ENCODE measurements at places on chromosomes 1 and 21.

DNA sequence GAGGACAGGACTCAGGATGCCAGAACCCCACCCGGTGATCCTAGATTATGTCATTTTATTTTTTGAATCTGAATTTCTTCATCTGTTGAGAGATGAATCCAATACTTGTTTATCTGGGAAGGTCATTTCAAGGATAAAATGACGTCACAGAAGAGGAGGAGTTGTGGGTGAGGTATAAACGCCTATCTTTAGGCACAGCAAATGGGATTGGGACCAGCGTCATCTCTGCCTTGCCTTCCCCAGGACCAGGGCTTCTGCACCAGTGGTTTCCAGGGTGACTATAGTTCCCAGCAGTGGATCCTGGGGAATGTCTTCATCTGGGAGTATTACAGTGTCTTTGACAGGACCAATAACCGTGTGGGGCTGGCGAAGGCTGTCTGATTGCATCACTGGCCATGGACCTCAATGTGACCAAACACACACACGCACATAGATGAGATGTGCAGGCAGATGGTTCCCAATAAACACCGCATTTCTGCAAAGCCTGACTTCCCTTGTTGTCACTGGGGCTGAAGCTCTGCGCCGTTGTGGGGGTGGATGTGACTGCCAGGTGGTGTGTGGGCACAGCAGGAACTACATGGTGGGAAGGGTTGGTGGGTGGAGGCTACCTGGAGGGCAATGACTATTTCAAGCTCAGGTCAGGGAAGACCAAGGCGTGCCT is 28.1 kb downstream of the KCNA10 start:
- DNase-seq: no peak

DNA sequence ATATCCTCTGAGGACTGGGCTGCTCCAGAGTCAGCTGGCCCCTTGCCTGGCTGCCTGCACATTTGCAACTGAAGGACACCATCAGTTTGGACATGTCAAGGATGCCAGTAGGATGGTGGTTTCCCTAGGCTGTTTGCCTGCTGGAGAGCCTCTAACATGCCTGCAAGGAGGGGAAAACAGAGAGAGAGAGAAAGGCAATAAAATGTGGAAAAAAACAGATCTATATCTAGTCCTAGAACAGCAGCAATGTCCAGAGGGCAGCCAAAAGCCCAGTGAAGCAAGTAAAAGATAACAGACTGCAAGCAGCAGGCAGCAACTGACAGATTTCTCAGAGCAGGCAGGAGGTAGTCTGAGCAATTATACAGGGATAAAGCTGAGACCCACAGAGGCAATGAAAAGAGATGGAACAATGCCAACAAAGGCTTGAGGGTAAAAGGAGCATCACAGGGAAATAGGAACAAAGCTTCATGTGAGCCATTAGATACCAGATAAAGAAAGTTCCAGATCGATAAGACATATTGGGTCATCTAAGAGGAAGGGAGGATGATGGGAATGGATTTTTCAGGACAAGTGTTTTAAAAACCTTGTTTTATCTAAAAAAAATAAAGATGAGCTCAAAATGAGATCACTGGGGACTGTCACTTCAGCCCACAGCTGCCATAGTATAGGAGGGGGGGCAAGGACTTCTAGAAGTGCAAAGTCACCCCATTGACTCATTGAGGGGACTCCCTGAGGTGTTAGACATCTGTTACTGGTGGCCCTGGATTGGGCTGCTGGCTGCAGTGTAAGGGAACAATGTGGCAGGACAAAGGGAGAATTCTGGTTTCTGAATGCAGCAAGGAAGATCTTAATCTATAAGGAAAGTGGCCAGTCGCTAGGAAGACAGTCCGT is 38.6 kb upstream of the GADD45A start:
- peak; percentile 86 for DNase-seq

GRCh38 chr1:186183219-186183618 is 191.8 kb downstream of the TPR start:
- no peak for DNase-seq

DNA sequence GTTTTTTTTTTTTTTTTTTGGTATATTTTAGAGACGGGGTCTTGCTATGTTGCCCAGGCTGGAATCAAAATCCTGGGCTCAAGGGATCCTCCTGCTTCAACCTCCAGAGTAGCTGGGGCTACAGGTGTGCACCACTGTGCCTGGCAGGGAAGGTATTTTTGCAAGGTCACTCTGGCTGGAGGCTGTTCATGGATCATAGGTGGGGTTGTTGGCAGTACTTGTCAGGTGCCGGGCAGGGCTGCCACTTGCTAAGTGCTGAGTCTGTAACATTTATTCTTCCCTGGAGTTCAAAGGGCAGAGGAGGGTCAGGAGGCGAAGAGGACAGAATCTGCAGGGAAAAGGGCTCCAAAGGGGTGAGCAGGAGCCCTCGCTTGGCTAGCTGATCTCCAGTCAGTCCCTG is 24.1 kb downstream of the A3GALT2 start:
- DNase-seq: no peak

DNA sequence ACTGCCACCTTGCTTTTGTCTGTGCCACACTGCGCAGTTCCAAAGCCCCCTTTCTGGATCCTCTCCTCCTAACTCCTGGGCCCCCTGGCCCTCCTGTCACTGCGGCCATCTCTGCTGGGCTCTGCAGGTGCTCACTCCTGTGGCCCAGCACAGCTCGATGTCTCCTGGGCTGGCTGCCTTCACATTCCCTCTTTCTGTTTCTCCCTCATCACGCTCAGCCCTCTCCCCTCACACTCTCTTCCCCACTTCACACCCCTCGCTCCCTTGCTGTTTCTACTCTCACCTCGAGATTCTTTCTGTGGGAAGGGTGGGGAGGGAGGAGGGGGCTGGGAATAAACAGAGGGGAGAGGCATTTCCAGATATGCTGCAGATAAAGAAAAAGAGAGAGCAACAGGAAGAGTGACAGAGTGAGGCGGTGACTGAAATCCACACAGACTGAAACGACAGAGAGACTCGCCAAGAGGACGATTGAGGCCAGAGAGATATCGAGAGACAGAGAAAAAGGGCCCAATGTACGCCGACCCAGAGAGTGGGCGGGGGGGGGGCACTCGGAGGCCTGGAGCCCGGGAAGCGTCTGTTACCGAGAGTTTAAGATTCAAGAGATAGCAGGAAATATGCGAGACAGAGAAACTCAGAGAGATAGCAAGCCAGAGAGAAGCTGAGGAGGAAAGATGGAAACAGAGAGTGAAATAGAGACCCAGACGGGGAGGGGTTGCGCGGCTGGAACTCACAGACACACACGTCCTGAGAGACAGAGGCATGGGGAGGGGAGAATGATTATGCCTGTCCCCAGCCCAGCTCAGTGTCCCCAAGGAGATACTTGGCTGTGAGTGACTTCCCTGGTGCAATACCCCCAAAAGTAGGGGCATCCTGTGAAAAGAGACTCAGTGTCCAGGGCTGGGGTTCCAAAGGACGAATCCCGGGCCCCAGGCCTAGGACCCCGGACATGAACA is 666 bp downstream of the CSF3R start:
- no peak for DNase-seq

GRCh38 chr1:208874915-208875314 is 630.7 kb upstream of the PLXNA2 start:
- no peak for DNase-seq

GRCh38 chr1:207822124-207822601 is 70.3 kb downstream of the CD46 start:
- DNase-seq: no peak

DNA sequence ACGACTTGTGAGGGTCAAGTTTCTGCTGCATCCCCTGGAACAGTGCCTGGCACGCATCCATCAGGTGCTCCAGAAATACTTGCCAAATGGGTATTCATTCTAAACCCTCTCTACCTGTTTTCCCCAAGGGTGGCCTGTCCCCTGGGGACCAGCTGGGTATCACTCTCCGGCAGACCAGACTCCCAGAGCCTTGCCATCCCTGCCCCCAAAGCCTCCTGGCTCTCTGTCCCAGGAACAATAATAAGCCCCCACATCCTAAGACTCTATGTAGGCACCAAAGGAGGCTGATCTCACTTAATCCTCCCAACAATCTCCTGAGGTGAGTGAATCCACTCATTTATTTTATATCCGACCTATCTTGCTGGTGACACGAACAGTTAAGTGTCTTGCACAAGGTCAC is 96.7 kb downstream of the MRPL37 start:
- DNase-seq: peak; percentile 69

DNA sequence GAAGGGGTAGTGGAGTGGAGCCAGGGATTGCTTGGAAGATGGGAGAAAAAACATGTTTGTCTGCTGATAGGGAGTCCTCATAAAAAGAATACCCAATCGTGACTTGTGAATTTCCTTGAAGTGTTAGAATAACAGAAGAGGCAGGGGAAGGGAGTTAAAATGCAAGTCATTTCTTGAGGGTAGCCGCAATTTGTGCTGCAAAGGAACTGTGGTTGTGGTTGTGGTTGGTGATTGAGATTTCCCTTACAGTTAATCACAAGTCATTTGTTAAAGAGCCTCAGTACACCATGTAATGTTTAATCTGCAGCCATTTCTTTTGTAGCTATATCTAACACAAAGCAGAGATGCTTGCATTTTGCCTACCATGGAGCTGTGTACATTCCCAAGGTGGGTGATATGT is 38.5 kb upstream of the EGLN1 start:
- DNase-seq: no peak

GRCh38 chr1:55696181-55696754 is 481.1 kb upstream of the USP24 start:
- DNase-seq: no peak

DNA sequence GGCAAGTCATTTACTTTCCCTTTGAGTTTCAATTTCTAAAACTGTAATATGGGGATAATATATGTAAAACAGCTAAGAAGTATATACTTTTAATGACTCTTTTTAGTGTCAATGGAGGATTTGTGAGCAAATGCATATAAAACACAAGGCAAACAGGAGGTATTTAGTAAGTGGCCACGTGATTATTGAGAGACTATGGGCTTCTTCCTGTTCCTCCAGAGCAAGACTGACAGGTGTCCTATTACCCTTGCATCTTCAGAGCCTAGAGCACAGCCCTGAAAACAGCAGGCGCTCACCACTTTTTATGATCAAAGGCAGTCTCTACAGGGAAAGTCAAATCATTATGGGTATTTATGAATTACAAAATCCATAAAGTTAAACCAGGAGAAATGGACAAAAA is 941 bp upstream of the ROR1 start:
- DNase-seq: no peak

GRCh38 chr1:159121526-159121925 is 45.0 kb upstream of the AIM2 start:
- DNase-seq: no peak

DNA sequence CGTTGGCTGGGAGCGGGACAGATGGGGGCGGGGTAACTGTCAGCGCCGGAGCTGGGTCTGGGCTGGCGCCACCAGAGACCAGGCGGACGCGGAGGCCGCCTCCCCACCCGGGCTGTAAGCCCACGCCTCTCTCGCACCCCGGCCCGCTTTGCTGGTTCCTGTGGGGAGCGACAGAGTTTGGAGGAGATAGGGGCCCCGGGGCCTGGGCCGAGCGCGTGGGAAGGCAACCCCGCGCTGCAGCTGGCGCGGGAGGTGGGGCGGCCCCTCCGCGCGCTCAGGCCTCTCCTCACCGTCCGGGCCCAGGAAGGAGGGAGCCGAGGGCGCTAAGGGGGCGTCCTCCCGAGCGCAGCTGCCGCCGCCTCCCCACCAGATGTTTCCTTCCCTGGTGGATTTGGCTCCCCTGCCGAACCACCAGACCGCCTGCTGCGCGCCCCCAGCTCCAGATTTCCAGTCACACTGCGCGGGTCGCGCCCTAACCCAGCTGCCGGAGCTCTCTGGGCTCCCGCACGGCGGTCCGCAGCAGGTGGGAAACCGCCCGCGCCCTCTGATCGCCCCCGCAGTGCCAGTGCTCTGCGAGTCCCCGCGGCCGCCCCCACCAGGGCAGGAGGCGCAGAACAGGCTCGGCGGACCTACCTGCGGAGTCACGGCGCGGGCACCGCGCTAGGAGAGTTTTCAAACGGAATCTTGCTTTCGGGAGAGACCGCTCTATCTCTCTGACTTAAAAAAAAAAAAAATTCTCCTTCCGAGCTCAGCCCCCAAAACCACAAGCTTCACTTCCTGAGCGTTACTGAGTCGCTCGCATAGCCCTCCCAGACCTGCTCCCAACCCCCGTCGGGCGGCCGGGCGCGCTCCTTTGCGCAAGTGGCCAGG is 1.1 kb downstream of the GFI1 start:
- DNase-seq: no peak

DNA sequence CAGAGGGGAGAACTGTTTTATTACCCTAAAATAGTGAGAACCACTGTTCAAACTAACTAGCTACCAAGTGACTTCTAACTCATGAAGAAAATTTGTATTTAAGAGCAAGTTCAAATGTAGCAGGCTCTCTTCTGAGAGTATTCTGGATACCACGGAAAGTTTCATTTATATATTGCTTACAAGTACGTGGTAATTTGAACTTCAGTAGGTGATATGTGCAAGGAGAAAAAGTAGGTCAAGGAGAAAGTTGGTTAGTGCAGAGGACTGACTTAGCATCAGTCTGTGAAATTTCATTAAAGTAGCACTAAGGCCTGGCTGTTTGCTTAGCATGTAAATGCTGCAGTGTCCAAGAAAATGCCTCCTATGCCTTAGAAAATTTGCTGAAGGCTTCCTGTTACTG is 16.7 kb downstream of the SERPINC1 start:
- DNase-seq: no peak

- no peak for DNase-seq
Measured at GRCh38 chr1:32714277-32714676, 11.7 kb upstream of the SYNC start.

DNA sequence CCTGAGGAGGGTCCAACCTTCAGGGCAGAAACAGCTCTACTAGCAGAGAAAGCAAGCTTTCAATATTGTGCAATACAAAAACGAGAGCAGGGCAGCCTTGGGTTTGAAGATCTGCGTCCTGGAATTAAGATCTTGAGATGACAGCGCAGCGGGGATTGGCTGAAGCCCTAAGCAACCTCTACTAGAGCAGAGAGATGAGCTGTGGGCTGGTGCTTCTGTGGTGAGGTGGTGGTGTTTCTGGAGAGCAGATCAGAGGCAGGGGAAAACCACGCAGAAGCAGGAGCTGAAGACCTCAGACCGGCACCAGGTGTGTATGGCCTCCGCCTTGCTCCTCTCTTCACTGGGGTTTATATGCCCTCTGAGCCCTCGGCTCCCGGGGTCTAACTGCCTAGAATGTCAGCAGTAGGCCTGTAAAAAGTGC is 12.5 kb downstream of the TRAF3IP3 start:
- no peak for DNase-seq

GRCh38 chr1:231414260-231415016 is 7.6 kb downstream of the EGLN1 start:
- no peak for DNase-seq

DNA sequence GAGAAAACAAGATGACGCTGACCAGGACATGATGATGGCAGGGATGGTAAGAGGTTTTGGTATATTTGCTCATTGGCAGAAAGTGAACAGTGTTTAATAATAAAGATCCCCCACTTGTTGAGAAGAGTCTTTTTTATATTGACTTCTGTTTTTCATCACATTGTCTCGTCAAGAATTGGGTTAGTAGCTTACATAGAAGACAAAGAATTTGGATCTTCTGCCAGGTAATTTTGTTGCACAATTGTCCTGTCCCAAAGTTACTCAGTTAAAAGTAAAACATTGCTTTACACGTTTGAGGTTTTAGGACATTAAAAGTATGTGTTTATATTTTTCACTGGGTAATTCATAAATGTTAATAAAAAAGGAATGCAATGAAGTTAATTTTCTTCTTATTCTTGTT is 48.3 kb upstream of the LAMC2 start:
- no peak for DNase-seq

Data from NCI-H524 treated with DMSO at 0.1 percent for 48 hours (cell line).